ENCODE measurements at places on chromosomes 5 and 9.

DNA sequence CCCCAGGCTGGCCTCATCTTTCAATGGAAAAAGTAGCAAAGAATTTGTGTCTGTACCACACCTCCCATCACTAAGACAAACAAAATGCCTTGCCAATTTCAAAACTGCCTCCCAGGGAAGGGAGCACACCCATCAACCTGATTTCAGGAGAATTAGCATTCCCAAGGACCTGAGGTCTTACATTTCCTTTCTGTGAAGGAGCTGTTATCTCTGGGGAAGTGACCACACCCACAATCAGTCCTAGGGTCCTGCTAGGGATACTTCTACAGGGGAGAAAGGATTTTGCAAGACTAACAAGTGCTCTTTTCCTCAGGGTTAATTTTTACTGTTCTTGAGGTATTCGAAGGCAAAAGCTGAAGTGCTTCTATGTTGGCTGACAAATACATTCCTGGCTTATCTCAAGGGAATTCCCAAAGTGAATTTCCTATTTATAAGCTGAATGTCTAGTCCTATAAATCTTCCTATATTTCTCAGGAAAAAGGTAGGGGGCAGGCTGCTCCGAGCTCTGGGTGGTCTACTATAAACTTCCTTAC lies 97.4 kb upstream of the ITGA1 start:
- no peak for DNase-seq

DNA sequence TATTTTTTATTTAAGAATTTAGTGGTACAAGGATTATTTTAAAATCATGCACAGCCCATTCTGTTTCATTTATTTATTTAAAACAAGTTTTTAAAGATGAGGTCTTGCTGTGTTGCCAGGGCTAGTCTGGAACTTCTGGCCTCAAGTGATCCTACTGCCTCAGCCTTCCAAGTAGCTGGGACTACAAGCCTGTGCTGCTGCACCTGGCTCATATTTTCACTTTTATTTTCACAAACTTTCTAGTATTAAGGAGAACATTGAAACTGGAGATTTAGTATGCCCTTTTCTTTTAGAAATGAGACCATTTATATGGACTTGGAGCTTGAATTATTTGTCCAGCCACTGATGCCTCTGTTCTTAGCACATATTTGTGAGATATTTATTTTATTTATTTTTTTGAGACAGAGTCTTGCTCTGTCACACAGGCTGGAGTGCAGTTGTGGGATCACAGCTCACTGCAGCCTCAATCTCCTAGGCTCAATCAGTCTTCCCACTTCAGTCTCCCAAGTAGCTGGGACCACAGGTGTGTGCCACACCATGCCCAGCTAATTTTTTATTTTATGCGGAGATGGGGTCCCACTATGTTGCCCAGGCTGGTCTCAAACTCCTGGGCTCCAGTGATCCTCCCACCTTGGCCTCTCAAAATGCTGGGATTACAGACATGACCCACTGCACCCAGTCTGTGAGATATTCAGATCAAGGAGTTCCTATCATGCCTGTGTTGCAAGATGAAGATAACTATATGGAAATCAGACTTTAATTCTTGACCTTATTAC lies 7.4 kb downstream of the DMXL1 start:
- no peak for DNase-seq

DNA sequence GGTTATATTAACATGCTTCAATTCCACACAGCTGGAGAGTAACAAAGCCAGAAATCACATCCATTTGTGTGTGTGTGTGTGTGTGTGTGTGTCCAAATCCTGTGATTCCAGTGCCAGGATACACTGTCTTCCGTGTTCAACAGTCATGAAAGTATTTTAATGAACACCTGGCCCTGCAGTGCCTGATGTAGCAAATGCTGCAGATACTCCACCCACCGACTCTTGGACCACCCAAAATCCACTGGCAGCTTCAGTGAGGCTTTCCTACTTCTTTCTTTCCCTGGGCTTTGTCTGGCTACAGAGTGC lies 13.1 kb upstream of the INSYN2B start:
- no peak for DNase-seq

DNA sequence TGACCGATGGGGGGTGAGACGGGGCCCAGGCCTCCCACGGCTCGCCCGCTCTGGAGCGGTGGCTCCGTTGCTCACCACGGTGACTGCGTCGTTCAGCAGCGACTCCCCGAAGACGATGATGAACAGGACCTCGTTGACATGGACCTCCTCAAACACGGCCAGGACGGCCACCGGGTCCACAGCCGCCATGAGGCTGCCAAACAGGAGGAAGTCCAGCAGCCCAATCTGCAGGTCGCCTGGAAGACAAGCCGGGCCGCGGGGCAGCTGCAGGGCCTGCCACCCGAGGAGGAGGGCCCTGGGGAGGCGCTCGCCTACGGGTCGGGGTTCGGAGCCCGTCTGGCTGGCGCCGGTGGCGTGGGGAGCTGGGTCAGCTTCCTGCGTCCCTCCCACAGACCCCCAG lies 36.0 kb downstream of the SLC9A3 start:
- DNase-seq: no peak

Measured in stimulated activated CD4-positive, alpha-beta T cell treated with anti-CD3 and anti-CD28 coated beads, Interleukin-4, amount 100 ng/mL, for 1 hour (primary cell).